Skin of body (tissue), 3 donors: ENCODE measurements at places on chromosomes 3 and 15. TPM values are rescaled to one million over a fixed set of nuclear protein-coding genes. Genes with fewer than 3 reads are reported as not detected.

DNA sequence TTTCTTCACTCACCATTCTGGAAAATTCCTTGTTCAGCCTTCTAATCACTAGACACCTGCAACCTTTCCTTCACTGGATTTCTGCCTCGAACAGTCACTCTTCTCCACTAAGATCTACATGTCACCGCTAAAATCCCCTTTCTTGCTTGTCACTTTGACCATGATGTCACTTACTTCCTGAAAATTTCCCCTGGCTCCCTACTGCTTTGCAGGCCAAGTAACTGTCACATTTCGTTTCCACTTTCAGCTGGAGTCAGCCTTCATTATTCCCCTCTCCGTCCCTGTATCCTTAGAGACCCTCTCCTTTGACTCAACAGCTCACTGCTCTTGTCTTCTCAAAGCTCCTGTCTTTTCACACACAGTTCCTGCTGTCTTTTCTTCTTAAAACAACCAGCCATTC lies 15.9 kb downstream of the CHL1 start:
- DNase-seq = no peak

DNA sequence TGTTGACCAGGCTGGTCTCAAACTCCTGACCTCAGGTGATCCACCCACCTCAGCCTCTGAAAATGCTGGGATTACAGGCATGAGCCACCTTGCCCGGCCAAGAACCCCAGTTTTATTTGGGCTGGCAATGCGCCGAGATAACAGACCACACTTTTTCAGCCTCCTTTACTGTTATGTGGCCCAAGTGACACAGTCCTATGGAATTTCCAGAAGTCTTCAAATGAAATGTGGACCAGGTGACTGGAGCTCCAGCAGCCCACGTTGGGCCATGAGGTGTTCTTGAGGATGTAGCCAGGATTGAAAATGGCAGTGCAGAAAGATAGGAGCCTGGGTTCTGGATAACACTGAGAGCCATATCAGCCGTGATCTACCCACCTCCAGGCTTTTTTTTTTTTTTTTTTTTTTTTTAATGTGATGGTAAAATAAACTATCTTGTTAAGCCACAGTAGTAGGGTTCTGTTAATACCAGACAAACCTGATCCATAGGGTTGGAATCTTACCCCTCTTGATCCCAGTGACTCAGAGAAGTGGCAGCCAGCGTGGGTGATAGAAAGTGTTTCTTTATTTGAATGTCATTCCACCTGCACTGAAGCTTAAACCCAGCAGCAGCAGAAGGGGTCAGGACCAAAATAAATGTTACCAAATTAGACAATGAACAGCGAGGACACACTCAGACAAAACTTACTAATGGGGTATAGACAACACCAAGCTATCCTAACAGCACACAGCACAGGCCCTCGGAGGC lies 55.6 kb downstream of the LHFPL4 start:
- DNase-seq = no peak

DNA sequence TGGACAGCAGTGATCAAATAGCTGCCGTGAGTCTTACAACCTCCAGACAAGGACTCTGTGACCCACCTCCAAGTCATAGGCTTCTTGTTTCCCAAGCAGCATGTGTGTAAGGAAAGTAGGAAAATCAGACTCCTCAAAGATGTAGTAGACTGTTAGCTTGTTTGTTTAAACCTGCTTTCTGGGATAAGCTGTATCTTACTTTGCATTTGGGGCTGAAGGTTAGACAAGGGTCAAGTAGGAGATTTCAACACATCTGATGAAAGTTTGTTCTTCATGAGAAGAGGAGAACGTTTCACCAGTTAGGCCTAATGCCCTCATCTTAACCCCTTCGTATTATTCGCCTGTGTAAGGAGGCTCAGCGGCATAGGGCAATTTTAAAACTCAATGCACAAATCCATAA lies 756.4 kb upstream of the NR2F2 start:
- DNase-seq = no peak

GRCh38 chr3:111801693-111802092 lies 57.4 kb upstream of the PHLDB2 start:
- DNase-seq = no peak

DNA sequence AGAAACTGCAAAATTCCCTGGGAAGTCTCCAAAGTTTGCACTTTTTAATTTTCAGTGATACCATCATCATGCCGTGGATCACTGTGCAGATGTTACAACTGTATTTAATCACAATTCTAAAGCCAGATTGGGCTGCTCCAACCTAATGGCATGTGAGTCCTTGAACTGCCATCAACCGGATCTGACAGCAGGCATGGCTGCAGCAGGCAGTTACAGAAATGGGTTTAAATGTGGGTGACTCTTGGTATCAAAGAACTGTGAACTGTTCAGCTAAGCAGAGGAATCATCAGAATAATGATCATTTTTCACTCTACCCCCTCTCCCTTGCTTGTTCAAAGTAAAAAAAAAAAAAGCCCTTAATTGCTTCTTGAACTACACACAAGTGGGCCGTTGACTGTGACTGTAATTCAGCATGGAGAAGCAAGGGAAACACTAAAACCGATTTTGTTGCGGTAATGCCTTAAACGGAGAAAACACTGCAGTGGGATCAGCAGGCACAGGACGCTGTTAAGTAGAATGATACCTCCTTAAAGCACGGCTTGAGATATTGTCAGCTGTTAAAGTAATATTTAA lies 152.4 kb downstream of the RORA start:
- DNase-seq = no peak

GRCh38 chr3:65348398-65348995 lies 660.7 kb upstream of the ADAMTS9 start:
- peak; percentile 12 for DNase-seq

- no peak for DNase-seq
These were observed 7.9 kb upstream of the FBXL2 start for GRCh38 chr3:33269385-33269784.

GRCh38 chr3:82293867-82294266 lies 532.4 kb upstream of the GBE1 start:
- no peak for DNase-seq

GRCh38 chr3:114627770-114628169 lies 333.9 kb downstream of the TIGIT start:
- DNase-seq = peak; percentile 63

SENP7 gene
- total RNA-seq = 41.3 TPM

GPR62 gene
- 0.20 TPM for total RNA-seq

COL8A1 gene
- 6.2 TPM for total RNA-seq
